ENCODE measurements at places on chromosomes 3 and 15.
A peak's percentile ranks its signal among the peaks of the same experiment; 100 is the strongest.

- DNase-seq, result no peak
These were observed 4.3 kb downstream of the BTBD1 start for GRCh38 chr15:83062768-83063180.

- no peak for DNase-seq
These were observed 1.8 kb downstream of the EFCC1 start for GRCh38 chr3:129002573-129003569.

GRCh38 chr3:94234177-94234788 is 171.4 kb downstream of the NSUN3 start:
- no peak for DNase-seq

- DNase-seq, result no peak
These were observed 318.8 kb upstream of the NAALADL2 start for GRCh38 chr3:174540116-174540908.

GRCh38 chr3:59685432-59685831 is 635.6 kb upstream of the CFAP20DC start:
- DNase-seq, result no peak

- DNase-seq, result no peak
These were observed 8.4 kb downstream of the THBS1 start for GRCh38 chr15:39589193-39589814.

GRCh38 chr3:2166552-2166951 is 67.9 kb downstream of the CNTN4 start:
- DNase-seq, result no peak

DNA sequence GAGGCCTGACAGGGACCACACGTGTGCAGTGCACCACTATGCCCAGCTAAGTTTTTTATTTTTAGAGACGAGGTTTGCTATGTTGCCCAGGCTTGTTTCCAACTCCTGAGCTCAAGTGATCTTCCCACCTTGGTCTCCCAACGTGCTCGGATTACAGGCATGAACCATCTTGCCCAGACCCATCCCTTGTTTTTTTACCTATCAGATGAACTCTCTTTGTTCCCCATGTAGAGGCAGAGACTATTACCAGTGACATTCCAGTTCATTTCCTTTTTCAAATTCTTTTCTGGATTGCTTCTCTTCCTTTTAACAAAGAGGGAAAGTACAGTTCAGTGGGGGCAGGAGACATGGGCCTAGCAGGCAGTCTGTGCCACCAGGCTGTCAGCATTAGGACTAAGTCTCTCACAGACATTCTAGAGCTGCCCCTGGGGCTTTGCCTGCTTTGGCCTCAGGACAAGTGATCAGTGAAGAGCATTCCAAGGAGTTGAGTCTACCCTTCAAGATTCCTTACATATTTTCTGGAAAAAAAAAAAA is 103.5 kb upstream of the SLC7A14 start:
- DNase-seq, result no peak

- no peak for DNase-seq
These were observed 300.2 kb downstream of the OTOL1 start for GRCh38 chr3:161796780-161797179.

GRCh38 chr15:50210462-50211157 is 28.6 kb downstream of the SLC27A2 start:
- DNase-seq, result no peak

- no peak for DNase-seq
These were observed 152.7 kb downstream of the IL20RB start for GRCh38 chr3:137110392-137110996.

DNA sequence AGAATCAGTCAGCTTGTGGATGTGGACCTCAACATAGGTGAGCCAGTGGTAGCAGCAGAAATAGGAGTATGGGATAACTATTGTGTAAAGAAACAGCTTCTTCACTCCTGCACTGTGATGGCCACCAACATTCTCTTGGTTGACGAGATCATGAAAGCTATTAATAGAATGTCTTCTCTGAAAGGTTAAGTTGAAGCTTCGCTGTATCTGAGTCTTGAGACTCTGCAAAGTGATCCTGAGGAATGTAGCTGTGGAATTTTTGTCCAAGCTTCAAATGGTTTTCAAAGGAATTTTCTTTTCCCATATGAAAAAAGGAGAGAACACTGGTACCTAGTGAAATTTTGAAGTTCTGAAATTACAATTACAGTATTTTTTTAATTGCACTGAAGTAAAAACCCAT is 146.3 kb downstream of the GMNC start:
- DNase-seq, result no peak

DNA sequence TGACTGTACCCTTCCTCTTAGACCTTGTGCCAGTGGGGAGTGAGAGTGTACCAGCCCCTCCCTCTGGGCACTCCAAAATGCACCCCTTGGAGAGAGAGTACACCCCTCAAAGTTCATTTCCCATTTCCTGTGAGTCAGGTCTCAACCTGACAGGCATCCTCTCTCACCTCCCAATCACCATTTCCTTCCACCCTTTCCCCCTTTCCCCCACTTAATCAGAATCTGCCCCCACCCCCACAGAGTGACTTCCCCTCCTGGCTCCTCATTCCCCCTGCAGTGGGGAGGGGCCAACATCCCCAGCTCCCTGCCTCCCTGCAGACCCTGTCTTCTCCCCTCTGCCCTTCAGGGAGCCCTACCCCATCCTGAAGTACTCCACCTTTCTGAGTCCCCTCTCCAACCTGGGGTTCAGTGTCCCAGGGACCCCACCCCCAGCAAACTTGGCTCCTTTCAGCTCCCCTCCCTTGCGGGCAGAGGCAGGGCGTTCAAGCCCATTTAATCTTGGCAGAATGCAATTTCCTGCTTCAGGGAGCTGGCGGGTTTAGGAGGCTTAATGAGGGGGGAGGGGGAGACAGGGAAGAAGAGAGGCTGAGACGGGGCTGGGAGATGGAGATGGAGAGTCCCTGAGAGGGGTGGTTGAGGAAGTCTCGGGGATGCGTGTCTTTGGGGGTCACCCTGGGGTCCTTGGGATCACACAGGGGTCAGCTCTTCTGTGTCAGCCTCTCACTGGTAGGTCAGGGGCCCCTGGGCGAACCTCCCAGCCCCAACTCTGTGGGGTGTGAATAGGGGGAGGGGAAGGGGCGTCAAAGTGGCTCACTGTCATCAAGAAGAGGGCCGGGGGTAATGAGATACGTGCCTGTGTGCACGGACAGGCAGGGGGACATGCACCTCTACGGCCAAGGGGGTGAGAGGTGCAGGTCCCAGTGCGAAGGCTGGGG is 16.6 kb upstream of the SEMA3F start:
- no peak for DNase-seq

- DNase-seq, result peak; percentile 87
These were observed 10.7 kb upstream of the SPTBN5 start for GRCh38 chr15:41904541-41905005.

- no peak for DNase-seq
These were observed 1.3 kb downstream of the MUC4 start for GRCh38 chr3:195810455-195810845.

DNA sequence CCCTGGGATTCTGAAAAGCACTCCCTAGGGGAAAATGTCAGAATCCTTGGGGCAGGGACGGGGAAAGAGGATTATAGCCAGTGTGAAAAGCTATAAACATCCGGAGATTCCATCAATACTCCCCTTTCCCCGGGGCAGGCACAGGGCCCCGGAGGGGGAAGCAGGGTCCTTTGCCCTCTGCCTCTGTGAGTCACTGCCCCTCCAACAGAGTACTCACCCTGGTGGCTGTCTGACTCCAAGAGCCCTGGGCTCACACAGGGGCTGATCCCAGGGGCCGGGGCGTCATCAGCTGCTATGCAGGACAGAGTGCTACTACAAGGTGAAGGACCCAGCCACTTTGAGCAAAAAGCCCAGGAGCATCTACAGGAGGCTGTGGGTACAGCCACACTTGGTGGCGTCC is 133.0 kb upstream of the PRR20G start:
- peak; percentile 45 for DNase-seq

DNA sequence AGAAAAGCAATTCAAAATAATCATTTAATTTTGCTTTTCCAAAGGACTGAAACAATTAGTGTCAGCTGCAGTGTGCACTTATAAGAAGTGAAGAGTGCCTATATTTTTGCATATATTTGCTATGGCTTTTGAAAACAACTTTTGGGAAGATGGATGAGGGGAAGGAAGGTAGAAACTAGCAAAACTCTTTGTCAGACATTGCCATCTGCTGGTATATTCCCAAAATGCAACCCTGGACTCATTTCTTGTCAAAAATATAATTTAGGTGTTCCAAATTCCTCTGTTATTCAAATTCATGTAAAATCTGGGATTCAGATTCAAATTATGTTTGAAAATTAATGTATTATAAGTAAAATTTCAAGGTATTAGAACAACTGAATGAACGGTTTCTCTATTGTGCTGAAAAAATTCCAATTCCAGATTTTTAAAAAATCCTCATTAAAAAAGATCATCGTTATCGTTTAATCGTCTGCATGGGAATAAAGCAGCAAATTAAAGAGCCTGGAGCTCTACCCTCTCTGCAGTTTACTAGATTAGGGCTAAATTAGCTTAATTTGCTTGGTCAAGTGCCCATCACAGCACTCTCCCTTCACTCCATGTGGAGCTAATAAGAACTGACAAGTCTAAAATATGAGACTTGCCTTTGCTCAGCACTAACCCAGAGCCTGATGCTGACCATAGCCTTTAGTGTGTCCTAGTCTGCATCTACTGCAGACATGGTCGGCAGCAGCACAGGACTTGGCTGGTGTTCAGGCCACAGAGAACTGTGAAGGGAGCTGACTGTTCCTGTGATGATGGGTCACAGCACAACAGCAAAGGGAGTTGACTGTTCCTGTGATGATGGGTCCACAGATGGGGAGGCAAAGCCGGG is 67.9 kb upstream of the MITF start:
- DNase-seq, result no peak

- DNase-seq, result peak; percentile 62
These were observed 504.2 kb upstream of the PROK2 start for GRCh38 chr3:72288955-72289691.

GRCh38 chr3:52031896-52032295 is 24.5 kb downstream of the DUSP7 start:
- DNase-seq, result no peak

- no peak for DNase-seq
These were observed 4.8 kb upstream of the FSIP1 start for GRCh38 chr15:39787479-39787878.

DNA sequence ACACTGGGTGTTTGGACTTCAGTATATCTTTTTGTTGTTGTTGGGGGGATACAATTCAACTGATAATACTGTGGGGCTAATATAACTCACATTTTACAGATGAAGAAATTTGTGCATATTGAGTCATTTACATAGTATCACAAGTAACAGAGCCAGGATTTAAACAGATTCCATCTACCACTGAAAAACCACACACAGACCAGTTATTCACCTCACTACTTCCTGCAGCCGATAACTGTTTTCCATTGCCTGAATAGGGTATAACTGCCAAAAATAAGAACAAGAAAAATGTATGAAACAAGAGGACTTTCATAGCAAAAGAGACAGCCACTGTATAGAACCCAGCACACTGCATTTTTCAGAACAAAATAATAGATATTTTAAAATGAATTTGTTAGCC is 215.8 kb upstream of the CNTN6 start:
- DNase-seq, result no peak

DNA sequence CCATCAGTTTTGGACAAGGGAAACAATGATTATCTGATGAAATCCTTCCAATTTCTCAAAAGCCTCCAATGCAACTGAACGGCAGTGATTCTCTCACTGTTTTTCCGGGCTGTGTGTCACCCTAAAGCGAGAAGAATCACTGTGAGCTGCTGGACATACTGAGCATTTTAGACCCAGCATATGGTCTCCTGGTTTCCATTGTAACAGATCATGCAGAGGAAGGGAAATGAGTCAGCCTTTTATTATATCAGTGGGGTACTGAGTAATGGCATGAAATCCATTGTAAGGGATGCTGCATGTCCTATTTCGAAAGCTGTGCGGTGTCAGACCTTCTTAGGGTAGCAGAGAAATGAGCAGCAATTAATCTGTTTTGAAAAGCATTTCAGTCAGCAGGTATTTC is 287.1 kb downstream of the IL5RA start:
- no peak for DNase-seq

- DNase-seq, result no peak
These were observed 32.8 kb upstream of the FAM107A start for GRCh38 chr3:58609990-58610389.

DNA sequence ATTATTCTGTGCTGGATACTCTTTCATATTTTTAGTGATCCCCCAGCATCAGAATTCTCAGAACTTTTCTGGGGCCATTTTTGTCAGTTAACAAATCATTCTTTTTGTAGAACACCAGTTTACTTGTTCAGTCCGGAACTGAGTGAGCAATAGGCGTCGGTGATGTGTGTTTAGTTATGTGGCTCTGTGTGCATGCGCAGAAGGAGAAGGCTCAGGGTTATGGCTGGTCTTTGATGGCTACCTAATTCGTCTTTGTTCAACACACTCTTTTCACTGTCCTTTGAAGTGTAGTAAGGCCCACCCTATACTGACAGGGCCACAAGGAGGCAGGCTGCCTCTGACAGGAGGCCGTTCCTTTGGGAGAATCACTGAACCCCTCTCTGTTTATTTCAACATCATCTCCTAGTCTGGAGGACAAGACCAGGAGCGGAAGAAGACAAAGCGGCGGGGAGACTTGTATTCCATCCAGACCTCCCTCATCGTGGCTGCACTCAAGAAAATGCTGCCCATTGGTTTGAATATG is 158.2 kb upstream of the CHRM5 start:
- no peak for DNase-seq

Measured in activated CD8-positive, alpha-beta memory T cell treated with anti-CD3 and anti-CD28 coated beads for 24 hours (primary cell).